ENCODE measurements at places on chromosomes 13 and 19. TPM values are rescaled to one million over a fixed set of nuclear protein-coding genes. Genes with fewer than 3 reads are reported as not detected.

Gene ZNF99
- total RNA-seq = 0.14 TPM

Gene KLK2
- total RNA-seq = not detected

Gene YJEFN3
- 8.9 TPM for total RNA-seq

Gene SHD
- not detected for total RNA-seq

Gene ZNF587B
- total RNA-seq = 15.9 TPM

DNA sequence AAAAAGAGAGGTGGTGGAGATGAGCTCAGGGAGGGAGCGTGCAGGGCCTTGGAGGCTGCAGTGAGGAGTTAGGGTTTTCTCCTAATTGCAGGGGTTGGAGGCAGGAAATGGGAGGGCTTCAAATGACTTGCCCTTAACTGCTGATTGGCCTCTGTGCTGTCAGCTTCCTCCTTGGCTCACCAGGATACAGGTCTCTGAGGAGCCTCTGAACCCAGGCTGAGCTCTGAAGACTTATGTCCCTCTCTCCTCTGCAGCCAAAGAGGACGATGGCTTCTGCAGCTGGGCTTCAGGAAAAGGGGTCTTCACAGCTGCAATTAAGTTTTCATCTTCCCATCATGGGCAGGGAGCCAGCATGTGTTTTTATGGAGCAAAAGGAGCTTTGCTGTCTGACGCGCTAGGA lies 6.7 kb upstream of the RANBP3 start:
- no peak for DNase-seq

- DNase-seq = no peak
Measured at GRCh38 chr13:80571346-80572307, 230.7 kb upstream of the SPRY2 start.

DNA sequence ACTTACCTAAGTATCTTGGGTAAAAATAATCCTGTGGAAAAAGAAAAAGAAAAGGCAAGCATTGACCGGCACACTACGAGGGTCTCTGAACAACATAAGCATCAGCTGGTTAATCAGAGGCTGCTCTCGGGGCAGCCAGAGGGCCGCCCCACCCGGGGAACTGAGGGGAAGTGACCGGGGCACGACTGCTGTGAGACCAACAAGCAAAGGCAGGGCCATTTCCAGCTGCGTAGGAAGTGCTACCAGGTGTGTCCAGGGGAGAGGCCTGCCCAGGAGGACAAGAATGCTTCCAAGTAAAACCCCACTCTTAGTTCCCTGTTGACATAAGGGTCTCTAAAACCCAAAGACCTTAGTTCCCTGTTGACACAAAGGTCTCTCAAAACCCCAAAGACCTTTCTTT lies 15.9 kb downstream of the GAS6 start:
- DNase-seq = no peak

DNA sequence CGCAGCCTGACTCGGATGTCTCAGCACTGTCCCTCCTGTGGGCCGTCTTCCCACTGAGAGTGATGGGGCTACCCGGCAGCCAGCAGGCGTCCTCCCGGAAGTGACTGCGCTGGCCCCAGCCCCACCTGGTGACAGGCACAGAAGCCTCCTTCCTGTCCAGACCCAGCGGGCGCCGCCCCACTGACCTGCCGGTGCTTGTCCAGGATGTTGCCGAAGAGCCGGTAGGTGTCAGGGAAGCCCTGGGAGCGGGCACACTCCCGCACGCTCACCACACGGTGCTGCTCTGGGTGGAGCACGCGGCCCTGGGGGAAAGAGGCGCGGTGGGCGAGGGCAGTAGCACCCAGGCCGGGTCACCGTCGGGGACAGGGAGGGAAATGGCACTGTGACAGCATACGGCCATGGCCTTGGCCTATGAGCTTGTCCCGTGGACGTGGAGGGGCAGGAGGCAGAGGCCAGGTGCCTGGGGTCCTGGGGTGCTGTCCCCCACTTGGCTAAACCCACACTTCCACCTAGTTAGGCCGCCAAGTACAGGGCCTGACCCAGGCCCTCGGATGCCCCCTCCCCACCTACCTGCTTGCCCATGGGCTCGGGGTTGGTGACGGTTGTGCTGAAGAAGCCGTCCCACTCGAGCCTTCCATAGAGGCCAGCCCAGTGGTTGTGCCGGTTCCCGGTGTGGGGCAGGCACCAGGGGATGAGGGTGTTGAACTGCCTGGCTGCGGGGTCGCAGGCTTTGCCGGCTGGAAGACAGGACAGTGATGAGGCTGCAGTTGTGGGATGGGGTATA lies 16.0 kb upstream of the EIF3G start:
- no peak for DNase-seq

DNA sequence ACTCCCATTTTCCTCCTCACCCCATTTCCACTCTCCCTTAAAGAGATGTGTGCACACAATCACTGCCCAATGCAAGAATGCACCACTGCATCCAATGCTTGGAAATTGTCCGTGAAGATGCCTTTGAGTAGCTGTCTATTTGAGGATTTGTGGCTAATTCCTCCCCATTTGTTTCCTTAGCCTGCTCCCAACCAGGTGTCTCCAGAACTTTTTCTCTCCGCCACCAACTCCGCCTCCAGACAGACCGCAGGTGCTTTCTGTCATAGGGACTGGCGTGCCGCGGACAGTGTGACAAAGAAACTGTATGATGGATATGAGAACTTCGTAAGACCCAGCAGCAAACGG lies 461 bp upstream of the TM9SF2 start:
- no peak for DNase-seq

DNA sequence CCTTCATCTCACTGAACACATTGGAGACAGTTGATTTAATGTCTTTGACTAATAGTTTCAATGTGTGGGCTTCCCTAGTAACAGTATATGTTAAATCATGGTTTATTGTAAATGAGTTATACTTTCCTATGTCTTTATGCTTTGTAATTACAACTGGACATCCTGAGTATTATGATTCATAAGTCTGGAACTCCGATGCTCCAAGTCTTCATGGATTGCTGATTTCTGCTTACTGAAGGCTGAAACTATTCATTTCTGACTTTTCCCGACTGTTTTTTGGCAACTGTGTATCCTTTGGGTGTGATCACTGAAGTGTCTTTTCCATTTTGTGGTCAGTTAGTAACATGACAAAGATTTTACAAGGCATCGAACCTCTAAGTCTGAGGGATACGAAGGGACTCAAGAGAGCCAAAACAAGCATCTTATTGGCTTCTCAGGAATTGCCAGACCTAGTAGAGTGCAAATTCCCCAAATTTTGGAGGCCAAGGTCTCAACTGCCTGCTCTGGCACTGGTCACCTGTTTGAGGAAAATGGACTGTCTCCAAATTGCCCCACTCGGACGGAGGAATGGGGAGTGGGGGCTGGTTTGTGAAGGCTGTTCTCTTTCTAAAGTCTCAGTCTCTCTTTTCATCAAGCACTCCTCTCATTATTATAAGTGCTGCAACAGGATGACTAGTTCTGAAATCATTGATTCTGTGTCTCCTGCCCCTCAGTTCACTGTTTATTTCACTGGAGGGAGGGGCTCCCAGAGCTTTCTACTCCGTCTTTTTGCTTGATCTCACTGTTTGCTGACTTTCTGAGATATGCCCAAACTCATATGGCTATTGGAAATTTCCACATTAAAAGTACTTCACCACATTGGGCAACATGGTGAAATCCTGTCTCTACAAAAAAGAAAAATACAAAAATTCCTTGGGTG lies 20.2 kb upstream of the CD70 start:
- no peak for DNase-seq

- no peak for DNase-seq
Measured at GRCh38 chr13:29819143-29819542, 31.3 kb downstream of the UBL3 start.

DNA sequence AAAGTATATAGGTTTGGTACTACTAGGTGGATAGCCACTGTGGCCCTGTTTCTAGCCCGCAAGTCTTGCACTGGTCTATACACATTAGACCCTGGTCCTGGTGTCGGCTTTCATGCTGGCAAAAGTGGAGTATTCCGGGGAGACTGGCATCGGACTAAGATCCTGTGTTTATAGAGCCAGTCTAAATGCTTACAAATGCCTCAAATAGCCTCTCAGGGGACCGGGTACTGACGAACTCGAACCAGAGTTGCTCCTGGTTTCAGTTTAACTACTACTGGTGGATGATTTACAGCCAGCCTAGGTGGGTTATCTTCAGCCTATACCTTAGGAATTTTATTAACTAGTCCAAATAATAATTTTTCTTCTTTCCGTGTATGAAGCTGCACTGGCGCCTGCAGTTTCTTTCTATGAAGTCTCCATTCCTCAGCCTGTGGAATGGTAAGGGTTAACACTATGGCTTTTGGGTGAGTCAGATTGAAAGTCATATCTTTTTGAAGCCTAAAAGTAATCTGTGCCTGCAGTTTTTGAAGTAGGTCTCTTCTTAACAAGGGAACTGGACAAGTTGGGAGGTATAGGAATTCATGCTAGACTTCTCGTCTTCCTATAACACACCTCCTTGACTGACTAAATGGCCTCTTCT lies 51.3 kb downstream of the OR10H4 start:
- no peak for DNase-seq

DNA sequence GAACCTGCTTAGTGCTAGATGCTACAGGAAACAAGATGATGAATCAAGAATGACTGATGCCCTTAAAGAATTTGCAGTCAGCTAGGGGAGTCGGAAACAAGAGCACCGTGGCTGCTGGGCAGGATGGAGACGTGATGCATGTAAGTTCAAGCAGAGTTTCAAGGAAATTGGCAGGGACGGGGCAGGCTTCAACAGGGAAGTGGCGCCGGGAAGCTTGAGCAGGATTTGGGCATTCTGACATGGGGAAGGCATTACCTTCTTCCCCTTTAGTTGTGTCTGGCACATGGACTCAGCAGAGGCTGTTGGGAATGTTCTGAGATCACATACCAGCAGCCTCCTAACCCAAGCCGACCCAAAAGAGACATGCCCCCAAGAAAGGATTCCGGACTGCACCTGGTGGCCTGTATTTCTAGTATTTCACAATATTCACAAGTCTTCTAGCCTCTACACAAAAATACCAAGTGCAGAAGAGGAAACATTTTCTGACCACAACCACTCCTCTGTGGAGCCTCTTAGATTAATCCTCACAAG lies 138.2 kb downstream of the CRYL1 start:
- DNase-seq = no peak

- no peak for DNase-seq
Measured at GRCh38 chr13:20546556-20546955, 20.4 kb upstream of the IFT88 start.

DNA sequence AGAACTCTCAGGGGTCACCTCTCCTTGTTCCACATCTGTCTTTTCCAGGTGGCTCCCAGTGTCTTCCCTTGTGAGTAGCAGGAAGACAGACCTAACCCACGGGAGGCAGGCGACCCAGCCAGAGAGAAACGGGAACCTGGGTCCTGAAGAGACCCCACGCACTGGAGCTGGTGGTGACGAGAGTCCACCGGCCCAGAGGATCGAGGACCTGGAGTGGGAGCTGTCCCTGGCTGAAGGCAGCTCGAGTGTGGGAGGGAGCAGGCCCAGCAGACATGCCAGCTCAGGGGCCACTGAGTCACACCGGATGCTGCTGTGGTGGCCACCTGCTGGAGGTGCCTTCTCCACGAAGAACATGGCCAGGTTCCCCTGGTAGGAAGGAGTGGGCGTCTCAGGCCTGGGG lies 66.5 kb upstream of the ATP12A start:
- DNase-seq = no peak

DNA sequence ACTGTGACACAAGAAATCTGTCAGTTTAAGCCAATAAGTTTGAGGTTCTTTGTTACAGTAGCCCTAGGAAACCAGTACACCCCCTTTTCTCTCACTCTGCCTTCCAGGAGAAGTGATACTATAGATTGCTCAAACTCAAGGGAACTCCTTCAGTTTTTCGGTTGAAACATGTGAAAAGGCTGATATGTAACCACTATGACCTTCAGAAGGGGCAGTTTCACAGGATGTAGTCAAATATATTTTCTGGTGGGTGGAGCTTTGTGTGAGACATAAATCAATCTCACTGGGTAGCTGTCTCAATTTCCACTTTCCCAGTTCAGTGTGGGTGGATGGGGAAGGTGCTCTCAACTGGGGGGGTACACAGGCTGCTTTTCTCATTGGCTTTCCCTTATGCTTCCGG lies 41.7 kb downstream of the HTR2A start:
- no peak for DNase-seq

DNA sequence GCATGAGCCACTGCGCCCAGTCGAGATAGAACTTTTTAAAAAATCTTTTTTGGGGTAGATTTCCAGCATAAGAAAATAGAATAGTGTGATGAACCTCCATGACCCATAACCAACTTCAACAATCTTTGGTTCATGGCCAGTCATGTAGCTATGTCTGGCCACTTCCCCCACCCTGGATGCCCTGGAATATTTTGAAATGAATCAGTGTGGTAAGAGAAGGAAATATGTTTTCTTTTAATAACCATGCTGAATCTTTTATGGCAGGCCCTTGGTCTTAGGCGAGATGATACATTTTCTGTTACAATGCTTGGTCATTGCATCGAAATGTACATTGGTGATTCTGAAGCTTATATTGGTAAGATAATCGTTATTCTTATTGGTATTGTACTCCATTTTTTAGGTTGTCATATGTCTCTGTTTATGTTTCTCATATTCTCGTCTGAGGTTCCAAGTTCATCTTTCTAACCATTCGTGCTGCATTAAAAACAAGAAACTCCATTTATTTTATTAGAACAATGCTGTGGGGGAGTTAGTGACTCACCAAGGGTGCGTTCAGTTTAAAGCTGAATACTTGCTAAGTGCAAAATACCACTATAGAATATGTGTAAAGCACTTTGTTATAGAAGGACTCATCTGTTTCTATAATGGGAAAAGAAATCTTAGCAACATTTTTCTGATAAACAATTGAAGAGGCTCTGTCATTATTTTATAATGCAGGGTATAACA lies 16.4 kb upstream of the UPF3A start:
- no peak for DNase-seq

GRCh38 chr13:25657157-25657556 lies 285.4 kb downstream of the ATP8A2 start:
- no peak for DNase-seq

DNA sequence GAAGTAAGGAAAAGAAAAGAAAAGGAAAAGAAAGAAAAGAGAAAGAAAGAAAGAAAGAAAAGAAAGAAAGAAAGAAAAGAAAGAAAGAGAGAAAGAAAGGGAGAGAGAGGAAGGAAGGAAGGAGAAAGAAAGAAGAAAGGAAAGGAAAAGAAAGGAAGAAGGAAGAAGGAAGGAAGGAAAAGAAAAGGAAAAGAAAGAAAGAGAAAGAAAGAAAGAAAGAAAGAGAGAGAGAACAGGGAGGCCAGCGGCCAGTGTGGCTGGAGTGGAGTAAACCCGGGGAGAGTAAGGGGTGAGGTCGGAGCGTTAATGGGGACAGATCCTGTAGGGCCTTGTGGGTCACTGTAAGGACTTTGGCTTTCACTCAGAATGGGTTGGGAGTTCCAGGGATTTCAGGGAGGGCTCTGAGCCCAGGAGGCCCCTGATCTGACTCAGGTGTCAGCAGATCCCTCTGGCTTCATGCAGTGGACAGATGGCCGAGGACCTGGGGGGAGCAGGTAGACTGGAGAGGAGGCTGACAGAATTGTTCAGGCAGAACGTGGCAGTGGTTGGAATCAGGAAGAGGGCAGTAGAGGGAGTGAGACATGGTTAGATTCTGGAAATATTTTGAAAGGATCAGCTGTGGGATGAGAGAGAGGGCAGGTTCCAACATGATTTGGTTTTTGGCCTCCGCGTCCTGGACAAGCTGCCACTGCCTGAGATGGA lies 19.8 kb upstream of the FXYD3 start:
- DNase-seq = no peak
